ENCODE measurements at places on chromosomes 12 and 14. TPM values are rescaled to one million over a fixed set of nuclear protein-coding genes. Genes with fewer than 3 reads are reported as not detected.

GRCh38 chr12:104522985-104523722, 66.4 kb downstream of the CHST11 start:
- DNase-seq = no peak

GRCh38 chr12:29883941-29884554, 100.3 kb upstream of the TMTC1 start:
- no peak for DNase-seq

- DNase-seq = no peak
Measured at GRCh38 chr12:53340398-53340797, 4.2 kb upstream of the SP7 start.

DNA sequence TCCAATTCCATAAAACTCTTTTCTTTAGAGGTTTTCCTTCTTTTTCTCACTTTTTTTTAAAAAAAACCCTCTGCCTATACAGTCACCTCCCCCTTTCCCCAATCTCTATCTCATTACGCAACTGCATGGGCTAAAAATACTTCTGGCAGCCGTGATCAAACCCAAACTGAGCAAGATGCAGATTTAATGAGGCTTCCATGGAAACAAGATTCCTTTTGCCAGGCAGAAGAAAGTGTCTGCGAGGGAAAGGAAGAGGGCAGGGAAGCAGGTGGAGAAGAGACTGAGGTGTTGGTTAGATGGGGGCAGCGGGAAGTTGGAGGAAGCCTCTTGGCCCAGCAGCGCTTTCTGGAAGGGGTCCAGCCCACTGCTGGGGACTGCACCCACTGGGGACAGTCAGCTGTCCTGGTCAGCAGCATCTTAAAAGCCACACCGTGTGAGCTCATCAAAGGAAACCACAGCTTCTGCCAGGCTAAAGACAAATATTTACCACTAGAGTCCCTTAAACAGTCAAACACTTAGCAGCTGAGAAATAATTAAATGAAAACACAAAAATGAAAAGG, 90.4 kb downstream of the SLC8A3 start:
- DNase-seq = no peak

GRCh38 chr14:56150645-56151345, 32.6 kb downstream of the PELI2 start:
- no peak for DNase-seq

GRCh38 chr12:98074286-98074685, 441.1 kb upstream of the TMPO start:
- DNase-seq = no peak

- DNase-seq = no peak
Measured at GRCh38 chr12:63977441-63977840, 132.9 kb downstream of the SRGAP1 start.

DNA sequence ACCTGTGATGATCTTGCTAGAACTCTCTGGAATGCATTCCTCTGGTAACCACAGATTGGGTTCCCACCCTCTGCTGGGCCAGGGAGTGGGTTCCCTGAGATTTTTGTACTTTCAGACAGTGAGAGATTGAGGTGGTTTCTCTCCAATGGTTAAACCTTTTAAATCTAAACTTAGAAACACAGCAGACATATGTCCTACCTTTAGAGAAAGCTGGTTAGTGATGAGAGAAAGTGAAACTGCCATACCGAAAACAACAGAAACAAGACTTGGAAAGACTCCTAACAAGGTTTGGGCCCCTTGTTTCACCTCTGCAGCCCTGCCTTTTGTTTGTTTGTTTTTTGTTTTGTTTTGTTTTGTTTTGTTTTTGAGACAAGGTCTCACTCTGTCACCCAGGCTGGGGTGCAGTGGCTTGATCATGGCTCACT, 9.7 kb upstream of the SGPP1 start:
- DNase-seq = no peak

- no peak for DNase-seq
Measured at GRCh38 chr12:19190292-19191031, 60.9 kb downstream of the PLEKHA5 start.

DNA sequence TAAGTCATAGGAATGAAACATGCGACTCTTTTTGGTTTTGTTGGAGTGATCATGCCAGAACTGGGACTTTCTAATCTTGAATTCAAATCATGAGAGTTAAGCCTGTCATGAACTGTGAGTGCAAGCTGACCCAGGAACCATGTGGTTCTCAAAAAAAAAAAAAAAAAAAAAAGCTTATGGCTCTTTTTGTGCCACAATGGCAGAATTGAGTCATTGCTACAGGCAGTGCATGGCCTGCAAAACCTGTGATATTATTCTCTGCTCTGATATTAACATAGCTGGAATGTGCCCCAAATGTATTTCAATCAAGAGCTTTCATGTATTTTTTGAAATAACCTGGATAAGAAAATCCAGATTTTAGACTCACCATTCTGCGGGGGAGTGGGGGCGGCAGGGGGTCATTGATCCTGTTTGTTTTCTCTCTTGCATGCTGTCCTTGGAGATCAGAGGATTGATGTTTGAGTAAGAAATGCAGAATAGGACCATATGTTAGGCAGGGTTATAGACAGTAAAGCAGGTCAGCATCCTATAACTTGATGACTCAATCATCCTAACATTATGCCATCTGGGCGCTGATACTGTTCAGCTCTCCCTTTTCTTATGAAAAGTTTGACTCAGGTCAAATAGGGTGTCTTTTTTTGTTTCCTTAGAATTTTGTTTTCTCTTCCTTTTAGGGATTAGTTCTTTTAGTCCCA, 797.4 kb downstream of the DIO2 start:
- no peak for DNase-seq

DNA sequence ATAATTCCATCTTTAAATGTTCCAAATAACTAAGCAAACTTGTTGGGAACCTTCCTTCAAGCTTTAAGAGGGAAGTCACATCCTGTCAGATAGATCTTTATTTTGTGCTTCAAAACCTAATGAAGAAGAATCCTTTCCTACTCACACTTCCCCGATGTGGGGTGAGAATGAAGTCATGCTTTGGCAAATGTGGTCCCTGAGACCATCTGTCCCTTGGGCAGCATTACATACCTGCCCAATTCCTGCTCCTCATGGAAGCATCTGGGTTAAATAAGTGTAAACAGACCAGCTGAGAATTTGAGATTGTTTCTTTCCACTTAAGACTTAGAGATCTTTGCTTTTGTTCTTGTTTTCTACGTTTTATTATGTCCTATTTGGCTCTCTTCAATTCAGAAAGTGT, 606.0 kb upstream of the TMEM132C start:
- no peak for DNase-seq

The PRICKLE1 gene
- total RNA-seq = 32.8 TPM
